ENCODE measurements at places on chromosomes 16 and 17.

DNA sequence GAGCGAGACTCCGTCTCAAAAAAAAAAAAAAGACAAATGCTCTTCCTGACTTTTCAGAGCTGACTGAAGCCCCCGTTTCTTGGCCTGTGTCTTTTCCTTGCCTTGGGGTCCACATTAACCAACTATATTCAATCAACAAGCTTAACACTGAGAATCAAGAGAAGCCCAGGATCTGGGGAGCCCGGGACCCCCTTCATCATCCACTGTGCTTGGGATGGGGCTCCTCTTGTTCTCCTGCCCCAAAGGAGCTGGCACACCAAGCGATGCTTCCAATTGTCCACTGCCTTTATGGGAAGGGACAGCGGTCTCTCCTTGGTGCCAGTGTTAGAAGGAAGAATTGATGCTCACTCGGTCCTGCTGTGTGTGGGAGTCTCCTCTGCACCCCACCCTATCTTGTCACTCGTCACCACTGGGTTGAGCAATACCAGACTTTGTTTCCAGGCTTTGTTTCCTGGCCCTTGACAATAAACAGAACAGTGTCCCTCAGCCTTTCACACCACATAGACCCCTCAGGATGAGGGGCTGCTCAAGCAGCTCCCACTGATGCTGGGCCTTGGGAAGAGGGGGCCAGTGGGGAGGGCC lies 146.7 kb downstream of the KCNJ12 start:
- no peak for DNase-seq

DNA sequence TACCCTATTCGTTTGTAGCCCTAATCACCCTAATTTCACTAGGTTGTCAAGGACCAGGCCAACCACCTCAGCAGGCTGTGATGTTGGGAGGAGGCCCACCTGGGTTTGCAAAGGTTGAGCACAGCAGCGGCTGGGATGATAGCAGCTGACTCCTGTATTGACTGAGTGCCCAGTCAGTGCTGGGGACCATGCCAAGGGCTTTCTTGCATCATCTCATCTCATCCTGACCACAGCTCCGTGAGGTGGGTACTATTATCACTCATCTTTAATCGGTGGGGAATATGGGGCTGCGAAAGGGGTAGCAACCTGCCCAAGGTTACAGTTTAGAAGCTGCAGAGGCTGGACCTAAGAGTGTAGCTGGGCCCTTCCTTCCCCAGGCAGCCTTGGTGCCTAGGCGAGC lies 11.7 kb downstream of the ATPAF2 start:
- DNase-seq, result no peak

DNA sequence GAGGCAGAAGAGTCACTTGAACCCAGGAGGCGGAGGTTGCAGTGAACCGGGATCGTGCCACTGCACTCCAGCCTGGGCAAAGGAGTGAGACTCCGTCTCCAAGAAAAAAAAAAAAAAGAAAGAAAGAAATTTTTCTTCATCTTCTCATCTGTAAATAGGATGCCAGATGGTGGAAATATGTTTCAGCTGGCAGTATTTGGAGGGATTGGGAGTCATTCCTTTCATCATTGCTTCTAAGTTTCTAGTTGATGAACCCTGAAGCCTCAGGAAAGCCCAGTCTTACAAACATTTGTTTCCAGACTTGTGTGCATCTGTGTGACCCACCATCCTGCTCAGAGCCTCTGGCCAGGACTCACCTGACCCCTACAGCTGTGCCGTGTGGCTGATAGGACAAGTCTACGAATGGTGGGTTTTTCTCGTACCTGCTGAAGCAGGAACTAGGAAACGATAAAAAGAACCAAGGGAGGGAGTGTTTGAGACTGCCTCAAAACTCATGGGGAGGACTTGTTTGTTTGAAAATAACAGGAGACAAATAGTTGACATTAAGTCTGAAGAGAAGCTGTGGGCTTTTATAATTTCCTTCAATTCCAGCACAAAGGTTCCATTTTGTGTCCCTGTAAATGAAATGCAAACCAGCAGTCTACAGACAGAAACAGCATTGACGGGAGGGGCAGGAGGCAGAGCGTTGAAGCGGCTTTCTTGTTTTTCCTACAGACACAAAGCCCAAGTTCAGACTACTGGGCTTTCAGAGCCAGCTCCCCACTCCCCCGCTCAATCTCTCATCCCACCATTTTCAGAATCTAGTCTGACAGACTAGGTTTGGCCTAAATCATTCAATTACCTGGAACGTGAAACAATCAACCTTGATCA lies 24.9 kb downstream of the CDRT4 start:
- DNase-seq, result no peak

GRCh38 chr17:69773081-69773480 lies 301.9 kb upstream of the KCNJ16 start:
- peak; percentile 64 for DNase-seq

DNA sequence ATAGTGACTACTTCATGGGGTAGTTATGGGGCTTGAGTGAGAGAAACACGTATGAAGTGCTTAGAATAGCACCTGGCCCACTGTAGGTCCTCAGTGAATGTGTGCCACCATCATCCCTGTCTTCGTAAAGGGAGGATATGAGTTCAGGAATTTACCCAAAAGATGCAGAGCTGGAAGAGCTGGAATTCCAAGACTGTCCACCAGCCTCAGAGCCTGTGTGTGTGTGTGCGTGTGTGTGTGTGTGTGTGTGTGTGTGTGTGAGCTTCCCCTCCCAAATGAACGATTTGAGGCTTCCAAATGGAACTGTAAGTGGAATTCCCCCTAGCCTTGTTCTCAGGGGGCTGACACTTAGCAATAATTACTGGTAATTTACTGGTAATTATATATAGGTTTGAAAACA lies 27.3 kb downstream of the WFDC1 start:
- DNase-seq, result no peak

- DNase-seq, result peak; percentile 46
Observed at GRCh38 chr16:3173892-3174617, 13.9 kb upstream of the OR1F1 start.

DNA sequence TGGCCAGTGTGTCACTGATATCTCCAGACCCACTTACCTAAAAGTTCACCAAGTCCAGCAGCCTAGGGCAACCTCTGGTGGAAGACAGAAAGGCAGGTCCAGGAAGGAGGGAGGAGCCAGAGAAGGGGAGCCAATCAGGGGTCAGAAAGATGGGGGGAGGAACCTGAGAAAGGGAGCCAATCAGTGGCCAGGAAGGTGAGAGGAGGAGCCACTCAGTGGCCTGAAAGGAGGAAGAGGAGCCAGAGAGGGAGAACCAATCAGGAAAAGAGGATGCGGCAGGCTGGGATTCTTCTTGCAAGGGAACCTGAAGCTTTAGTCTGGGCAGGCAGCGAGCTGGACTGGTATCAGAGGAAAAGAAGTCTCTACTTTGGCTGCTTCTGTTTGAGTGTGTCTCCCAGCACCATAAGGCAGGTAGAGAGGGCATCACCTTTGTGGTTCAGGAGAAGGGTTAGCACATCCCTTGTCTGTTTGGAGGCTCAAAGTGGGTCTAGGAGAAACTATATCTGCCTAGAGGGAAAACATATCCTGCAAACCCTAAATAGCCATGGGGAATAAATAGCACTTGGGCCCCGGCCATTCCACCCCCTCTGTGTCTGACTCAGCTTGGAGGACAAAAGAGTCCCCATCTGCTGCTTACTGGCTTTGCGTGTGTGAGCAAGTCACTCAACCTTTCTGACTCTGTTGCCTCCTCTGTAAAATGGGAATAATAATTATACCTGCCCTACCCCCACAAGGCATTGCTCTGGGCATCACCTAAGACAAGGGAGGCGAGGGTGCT lies 43.4 kb upstream of the CRHR1 start:
- DNase-seq, result peak; percentile 33

GRCh38 chr17:7292729-7293128 lies 1.7 kb downstream of the YBX2 start:
- DNase-seq, result no peak

DNA sequence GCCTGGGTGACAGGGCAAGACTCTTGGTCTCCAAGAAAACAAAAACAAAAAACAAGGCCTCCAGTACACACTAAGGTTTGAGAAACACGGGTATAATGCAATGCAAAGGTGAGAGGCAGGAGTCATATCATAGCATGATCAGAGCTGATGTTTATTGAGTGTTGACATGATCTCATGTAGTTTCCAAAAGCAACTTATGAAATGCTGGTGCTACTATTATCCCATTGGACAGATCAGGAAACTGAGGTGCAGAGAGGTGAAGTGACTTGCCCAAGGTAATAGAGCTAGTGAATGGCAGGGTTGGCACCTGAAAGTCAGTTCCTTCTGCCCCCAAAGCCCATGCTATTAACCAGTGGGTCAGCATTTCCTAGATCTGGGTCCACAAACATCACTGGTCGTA lies 3.1 kb upstream of the NPIPB7 start:
- DNase-seq, result no peak

DNA sequence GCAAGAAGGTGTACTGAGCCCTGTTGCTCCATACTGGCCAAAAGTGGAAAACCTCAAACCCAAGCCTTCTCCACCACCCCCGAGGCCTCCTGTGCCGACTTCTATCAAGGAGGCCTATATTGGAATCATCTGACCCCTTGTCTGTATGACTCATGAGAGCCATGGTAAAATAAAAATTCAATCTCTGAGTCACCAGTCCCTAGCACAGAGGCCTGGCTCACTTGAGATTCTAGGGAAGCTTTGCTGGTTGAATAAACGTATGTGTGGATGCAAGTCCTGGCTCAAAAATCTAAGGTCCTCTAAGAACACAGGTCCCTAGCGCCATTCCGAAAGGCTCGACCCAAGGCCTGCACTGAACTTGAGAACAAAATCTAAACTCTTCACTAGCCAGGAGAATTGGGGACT lies 15.0 kb downstream of the NSMCE1 start:
- DNase-seq, result peak; percentile 85

DNA sequence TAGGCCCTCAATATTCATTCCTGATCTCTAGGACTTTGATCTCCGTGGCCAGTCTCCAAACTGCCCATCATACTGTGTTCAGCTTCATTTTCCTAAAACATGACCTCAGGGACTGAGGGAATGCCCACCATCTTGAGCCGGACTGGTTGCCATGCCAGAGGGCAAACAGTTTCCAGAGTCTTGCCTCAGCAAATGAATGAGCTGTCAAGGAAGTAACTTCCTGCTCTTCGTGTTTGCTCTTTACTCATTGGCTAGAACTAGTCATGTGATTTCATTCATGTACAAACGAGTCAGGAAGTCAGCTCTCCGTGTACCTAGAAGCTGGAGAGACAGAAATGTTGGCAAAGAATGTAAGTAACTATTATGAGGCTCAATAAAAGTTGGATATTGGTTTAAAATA lies 50.2 kb downstream of the ANKFN1 start:
- peak; percentile 24 for DNase-seq

DNA sequence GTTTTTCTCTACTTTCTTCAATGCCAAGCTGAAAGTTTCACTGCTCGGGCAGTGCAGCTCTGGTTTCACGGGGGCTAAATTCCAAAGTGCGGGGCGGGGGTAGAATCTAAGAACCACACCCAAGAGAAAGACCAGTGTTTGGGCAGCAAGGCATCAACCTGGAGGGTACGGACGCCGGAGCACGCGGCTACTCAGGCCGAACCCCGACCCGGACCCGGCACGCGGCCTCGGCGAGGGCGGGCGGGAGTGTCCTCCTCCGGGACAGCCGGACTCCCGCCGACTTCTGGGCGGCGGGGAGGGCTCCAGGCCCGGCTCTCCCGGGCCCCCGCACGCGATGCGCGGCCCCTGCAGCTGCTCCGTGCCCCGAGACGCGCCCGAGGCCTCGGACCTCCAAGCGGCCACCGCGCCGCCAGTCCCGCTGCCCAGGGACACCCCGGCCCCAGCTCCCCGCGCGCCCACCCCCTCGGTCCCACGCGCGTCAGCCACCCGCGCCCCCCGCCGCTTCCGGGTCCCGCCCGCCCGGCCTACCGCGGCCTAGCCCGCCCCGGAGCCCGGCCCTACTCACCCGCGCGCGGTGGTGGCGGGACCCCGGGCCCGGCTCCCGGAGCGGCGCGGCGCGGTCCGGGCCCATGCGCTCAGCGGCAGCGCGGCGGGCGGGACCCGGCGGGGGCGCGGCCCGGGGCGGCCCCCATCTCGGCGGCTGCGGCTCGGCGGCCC lies 561 bp downstream of the AXIN1 start:
- DNase-seq, result no peak

GRCh38 chr17:72477491-72477890 lies 356.7 kb downstream of the SOX9 start:
- no peak for DNase-seq

GRCh38 chr16:59459806-59460205 lies 725.7 kb upstream of the GOT2 start:
- no peak for DNase-seq

DNA sequence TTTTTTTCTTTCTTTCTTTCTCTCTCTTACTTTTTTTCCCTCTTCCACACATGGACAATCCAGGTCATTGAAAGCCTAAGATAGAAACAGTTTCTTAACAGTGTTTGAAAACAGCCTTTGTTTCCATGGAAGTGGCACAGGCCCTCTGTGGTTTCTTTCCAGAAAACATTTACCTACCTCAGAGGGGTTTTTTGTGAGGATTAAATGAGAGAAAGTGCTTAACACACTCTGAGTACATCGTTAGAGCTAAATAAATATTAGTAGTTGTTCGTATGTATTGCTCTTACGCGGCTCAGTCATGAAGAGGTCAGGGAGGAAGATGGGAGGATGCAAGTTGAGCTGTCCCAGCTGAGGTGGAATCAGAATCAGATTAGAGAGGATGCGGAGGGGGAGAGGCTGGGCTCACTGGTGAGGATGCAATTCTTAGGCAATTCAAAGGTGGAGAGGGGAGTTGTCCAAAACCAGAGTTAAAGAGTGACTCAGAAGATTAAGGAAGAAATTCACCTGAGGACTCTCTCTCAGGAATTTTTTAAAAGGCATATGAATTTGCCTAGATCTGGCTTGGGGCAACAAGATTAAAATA lies 345.4 kb downstream of the PMP22 start:
- DNase-seq, result peak; percentile 15

GRCh38 chr17:5035315-5035714 lies at the start of gene SLC52A1:
SLC52A1 (minus strand) TSS chr17:5035426; CDS start chr17:5034606, 820 bp downstream.
- peak; percentile 20 for DNase-seq

DNA sequence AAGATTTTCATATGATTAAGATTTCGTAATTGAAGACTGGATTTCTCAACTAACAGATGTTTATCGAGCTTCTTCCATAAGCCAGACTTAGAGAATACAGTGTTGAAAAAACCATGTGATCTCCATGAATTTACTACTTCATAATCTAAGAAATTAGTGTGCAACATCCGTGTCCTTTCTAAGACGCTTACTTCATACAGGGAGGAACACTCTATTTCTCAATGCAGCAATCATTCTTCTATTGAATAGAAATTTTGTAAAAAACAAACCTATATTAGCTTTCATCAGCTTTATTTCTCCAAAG lies 946.3 kb downstream of the KCNJ2 start:
- no peak for DNase-seq

GRCh38 chr16:89002851-89003830 lies 26.1 kb upstream of the CBFA2T3 start:
- DNase-seq, result no peak

GRCh38 chr16:21302898-21303528 lies 24.9 kb upstream of the CRYM start:
- peak; percentile 99 for DNase-seq
